OCI-M1 (cell line): ENCODE measurements at places on chromosomes 13 and 19.
A peak's percentile ranks its signal among the peaks of the same experiment; 100 is the strongest.

DNA sequence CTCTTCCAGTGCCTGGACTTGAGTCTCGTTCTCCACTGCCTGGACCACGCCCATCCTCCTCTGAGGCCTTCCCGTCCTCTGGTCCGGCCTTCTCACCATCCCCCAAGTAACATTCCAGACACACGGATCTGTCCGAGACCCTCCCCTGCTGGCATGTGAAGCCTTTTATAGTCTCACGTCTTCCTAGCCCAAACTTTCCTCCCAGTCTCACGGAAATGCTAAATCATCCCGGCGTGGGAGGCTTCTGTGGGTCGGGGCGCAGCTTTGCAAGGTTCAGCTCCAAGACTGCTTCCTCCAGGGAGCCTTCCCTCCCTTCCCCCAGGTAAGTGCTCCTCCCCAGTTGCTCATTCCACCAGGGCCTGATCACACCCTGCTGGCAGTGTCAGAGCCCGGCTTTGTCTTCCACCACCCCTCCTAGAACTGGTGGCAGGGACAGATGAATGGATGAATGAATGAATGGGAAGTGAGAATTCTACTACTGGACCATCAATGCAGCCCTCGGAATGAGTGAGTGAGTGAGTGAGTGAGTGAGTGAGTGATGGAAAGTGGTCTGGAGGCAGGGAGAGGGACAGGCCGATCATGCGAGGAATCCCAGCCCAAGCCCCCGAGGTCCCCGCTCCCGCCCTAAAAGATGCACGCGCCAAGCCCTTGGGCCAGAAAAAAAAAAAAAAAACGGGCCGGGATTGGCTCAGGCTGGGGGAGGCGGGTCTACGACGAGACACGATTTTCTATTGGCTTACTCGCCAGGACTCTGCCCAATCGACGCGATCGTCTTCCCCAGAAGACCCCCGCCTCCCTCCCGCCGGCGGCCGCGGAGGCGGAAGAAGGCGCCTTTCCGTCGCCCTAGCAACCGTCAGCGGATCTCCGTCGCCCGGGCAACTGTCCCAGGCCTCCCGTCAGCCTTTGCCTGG, 9.3 kb downstream of the EPHX3 start:
- peak; percentile 97 for DNase-seq

GRCh38 chr19:2782329-2782935, 641 bp downstream of the SGTA start:
- peak; percentile 18 for DNase-seq

DNA sequence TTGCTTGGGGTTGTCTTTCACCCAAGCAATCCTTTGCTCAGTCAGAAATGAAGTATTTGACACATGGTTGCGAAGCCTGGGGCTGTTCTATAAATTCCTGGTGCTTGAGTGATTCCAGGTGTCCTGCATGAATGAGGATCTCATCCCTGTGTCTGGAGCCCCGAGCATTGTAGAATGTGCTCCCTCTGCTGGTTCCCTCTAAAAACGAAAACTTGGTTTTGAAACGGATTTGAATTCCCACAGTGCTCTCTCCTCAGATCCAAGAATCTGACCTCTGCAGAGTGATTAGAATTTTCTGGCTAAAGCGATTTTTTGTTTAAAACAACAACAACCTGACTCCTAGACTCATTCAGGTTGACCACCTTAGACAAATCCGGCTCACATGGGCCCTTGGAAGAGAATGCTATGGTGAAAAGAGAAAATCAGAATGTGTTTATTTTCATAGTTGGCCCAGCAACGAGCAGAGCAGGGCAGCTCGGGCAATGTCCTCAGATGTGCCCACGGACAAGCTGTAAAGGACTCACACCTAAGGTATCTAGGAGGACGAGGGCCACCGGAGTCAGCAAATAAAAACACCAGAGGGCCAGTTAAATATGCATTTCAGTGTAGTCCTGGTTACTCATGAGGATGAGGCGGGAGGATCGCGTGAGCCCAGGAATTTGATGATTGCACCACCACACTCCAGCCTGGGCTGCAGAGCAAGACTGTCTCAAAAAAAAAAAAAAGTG, 8.7 kb upstream of the ATP12A start:
- DNase-seq = peak; percentile 42

DNA sequence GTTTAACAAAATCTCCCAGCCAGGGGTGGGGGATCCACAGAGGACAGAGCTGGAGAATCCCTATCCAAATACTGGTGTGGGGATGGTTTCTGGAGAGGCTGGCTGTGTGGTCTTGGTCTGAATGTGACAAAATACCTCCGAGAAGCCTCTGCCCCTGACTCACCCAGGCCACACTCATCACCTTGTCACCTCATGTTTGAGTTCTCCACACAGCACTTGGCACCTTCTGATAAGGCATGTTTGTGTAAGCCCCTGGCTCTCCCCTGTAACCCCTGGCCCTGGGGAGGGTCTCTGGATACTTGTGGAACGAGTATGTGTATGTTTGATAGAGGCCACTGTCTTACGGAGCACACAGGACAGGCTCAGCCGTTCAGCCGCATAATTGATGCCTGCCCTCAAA, 14.7 kb downstream of the TECR start:
- no peak for DNase-seq

DNA sequence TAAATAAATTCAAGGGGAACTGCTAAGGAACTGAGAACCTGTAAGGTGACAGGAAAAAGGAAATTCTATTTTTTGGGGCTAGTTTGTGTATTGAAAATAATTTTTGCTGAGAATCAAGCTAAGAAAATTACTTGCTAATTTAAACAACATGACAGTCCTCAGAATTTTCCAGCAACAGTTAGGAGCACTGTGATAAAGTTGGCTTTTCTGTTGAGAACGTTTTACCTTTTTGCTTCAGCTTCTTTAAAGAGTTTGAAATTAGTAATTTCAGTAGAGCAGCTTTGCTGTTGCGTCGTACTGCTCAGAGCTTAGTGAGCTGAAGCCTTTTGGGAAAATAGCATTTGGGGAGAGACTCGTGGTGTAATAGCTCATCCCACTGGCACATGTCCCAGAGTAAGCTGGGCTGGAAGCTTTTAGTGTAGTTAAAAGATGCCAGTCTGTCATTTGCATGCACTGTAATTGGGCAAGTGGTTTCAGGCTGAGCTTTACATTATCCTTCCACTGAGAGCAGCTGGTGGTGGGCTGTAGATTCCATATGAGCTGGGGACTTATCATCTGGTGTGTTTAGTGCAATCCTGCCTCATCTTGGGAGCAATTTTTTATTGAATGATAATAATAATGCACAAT, 69.8 kb downstream of the LRCH1 start:
- no peak for DNase-seq

DNA sequence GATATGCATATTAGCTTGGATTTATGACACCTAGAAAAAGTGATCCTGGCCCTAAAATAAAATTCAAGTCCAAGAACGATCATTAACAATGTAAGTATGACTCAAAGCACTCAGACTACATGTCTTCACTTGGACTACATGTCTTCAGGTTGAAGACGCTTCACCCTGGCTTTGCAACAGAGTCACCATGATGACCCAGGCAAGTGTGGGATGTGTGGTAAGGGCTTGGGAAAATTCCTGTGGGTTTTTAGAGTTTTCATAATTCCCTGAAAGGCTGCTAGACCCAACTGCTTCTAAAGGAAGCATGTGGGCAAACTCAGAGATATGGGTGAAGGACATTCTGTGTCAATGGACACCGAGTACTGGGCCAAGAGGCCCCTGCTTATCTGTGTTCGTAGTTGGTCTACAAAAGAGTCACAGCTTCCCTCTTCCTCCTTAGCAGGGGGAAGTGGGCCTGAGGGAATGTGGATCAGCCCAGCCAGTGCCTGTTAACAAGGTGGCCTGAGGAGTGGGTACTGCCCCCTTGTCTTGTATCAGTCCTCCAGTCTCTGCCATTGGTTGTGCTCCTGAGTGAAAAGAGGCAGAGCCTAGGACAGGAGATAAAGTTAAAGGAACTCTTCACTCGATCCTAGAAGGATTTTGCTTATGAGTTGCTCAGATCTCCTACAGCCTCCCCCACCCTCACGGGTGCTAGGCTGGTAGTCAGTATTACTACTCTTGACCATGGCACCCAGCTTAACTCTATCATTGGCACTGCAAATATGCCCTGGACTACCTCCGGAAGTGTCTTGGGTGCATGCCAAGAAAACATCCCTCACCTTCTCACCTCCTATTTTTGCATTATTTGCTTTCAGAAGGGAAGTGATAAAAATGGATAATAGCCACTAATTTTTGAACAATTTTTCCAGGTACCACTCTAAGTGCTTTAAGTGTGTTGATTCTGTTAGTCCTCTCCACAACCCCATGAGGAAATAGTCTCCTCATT, 406.3 kb downstream of the COG6 start:
- DNase-seq = no peak

GRCh38 chr19:50983625-50984292, at the start of gene KLK7:
Gene KLK7 (minus strand): TSS chr19:50983917. CDS start chr19:50982399, 1,518 bp downstream.
- no peak for DNase-seq
